Activated effector memory CD4-positive, alpha-beta T cell treated with Interleukin-2 at 50 U/mL for 16 hours (primary cell): ENCODE measurements at places on chromosomes 4 and X.

DNA sequence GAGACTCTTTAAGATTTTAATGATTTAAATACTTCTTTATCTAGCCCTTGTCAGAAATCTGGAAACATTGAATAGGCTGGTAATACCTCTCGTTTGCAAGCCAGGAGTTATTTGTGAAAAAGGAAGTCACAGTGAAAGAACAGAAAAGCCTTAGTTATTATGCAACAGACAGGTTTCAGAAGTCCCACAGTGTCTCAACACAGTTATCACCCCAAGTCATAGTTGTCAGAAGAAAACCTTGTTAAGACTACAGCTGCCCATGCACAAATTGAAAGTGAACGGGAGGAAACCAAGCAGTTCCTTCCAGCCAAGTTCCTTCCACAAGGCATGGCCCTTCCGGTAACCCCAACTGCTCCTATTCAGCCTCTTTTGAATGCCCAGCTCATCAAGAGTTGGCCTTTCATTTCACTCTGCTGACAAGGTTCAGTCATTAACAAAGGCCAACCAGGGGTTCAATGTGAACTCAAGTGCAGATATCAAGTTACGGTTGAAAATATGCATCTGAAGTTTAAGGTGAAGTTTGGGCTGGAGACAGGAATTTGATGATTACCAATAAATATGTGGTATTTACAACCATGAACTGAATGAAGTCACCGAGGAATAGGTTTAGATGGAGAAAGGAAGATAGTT, 15.6 kb downstream of the ALPK1 start:
- DNase-seq: no peak

DNA sequence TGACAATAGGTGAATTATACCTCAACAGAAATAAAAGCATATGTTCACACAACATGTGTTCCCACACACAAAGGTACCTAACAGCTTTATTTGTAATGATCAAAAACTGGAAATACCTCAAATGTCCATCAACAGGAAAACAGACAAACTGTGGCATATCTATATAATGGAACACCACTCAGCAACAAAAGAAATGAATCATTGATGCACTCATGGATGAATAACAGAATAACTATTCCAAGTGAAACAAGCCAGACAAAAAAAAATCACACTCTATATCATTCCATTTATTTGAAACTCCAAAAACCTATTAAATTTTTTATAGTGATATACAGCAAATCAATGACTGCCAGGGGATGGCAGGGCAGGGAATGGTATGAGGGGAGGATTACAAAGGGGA, 148.1 kb downstream of the PLS3 start:
- DNase-seq: no peak

DNA sequence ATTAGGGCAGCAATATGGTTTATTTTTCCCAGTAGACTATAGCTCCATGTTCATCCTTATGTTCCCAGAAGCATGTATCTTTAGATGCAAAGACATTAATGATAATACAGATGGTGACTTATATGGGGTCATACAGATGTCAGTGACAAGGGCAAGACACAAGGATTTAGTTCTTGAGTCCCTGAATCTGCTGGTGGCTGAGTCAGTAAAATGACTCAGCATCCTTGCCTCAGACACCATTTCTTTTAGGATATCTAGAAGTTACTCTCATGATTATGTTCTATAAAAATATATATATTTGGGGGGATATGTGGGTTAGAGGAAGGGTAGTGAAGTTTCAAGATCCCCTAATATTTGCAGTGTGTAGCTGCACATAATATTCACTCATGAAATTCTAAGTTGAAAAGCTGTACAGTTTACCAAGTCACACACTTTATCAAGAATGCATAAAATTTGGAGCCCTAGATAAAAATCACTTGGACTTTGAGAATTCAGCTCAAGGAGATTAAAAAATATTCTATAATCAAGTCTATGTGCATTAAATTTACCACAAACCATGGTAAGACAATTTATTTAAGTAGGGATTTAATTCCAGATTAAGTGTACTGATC, 101.9 kb downstream of the LNX1 start:
- DNase-seq: no peak

DNA sequence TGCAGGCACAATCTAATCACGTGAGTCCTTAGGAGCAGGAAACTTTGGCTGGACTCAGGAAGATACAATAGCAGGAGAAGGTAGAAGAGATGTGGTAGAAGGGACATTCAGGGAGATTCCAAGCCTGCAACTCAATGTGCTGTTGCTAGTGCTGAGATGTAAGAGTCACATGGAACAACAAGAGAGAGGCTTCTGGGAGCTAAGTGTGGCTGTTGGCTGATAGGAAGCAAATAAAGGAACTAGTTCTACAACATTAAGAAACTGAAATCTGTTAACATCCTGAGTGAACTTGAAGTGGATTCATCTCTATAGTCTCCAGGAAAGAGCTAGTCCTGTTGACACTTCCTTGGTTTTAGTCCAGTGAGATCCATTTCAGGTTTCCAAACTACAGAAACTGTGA, 1207.4 kb downstream of the ADGRL3 start:
- DNase-seq: no peak

GRCh38 chr4:136784326-136784725, 748.0 kb downstream of the PCDH18 start:
- no peak for DNase-seq

GRCh38 chrX:152601848-152602616, 35.7 kb upstream of the GABRQ start:
- DNase-seq: no peak

- no peak for DNase-seq
These were observed 117.7 kb downstream of the CRLF2 start for GRCh38 chrX:1094566-1095333.

- DNase-seq: no peak
These were observed 664.2 kb downstream of the ADGRL3 start for GRCh38 chr4:61864286-61864685.

DNA sequence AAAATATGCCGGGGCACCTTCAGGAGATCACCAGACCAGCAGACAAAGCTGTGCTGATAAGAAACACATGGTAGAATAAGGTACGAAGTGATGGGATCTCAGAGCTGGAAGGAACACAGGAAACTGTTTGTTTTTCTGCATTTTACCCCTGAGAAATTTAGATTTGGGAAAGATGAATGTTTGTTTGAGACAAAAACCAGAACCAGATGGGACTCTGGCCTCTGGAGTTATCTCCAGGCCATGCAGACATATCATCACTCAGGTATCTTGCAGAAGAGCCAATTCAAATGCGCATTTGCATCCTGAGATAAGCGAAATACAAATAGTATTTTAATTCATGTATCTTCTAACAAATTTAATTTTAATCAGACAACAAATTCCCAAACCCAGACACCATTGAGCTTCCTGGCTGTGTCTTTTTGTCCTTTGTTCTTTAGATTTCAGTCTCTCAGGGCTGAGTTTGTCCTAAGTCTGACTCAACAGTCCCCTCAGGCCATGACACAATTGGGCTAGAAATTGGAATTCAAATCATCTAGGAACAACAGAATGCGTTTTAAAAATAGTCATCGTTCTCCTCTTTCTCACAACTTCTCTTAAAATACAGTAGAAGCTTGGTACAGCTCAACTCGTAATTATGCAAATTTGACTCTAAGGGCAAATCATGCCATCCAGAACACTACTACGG, 159.0 kb downstream of the PACRGL start:
- no peak for DNase-seq

DNA sequence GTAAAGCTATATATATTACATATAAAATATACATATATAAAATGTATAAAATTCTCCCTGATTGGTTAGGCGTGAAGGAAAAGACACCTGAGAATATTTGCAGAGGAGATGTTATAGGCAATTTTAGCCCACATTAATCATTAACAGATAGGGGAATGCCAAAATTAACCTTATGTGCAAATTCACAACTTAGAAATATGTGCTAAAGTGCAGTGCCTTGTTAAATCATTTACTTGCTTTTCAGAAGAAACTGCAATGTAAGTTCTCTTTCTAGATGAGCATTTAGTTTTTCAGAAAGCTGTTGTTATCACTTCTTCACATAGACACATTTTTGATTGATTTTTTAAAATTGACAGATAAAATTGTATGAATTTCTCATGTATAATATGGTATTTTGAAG, 5.6 kb downstream of the TASL start:
- no peak for DNase-seq

DNA sequence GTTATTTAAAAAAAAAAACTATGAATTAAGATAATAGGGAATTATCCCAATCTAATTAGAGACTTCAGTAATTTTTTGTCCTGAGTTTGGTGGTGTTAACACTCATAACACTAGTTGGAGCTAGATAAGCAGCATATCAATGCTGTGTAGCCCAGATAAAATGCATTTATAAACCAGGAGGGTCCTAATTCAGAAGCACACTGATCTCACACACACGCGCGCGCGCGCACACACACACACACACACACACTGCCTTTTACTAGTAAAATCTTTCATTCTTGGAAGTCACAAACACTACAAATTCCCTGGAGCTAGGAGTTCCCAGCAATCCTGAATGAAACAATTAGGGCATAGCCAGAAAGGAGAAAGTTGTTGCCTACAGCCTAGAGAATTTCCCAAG, 3.2 kb downstream of the UNC5C start:
- DNase-seq: no peak

DNA sequence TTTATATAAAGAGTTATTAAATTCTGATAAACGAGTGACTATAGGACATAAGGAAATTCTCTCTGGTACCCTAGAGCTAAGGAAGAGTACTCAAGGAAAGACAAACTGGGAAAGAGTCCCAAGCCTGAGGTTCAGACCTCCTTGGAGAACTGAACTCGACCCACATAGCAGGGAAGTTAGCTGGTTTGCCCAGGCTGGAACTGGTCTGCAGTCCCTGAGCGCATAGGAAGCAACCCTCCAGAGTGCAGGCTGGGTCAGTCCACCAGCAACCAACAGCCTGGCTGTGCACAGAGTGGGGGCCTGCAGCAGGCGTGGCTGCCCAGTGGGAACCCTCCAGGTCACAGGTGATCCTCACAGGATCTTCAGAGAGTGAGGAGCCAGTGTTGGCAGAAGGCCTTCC, 114.1 kb downstream of the SOWAHB start:
- no peak for DNase-seq

GRCh38 chrX:118654331-118654730, 73.1 kb upstream of the IL13RA1 start:
- no peak for DNase-seq

- no peak for DNase-seq
These were observed 57.6 kb downstream of the DOCK11 start for GRCh38 chrX:118553042-118553710.

DNA sequence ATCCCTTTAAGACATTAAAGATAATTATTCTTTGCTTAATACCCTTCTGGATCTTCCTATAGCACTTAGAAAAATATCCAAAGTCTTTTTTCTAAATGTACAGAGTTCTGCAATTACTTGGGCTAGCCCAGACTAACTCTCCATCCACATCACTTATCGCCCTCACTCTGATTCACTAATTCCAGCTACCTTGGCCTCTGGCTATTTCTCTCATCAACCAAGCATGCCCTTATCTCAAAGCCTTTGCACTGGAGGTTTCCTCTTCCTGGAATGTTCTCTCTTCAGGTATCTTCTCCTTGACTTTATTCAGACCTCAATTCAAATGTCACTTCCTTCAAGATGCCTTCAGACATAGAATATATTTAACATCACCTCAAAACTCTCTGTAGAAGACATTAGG, 345.1 kb upstream of the SMIM31 start:
- DNase-seq: no peak

DNA sequence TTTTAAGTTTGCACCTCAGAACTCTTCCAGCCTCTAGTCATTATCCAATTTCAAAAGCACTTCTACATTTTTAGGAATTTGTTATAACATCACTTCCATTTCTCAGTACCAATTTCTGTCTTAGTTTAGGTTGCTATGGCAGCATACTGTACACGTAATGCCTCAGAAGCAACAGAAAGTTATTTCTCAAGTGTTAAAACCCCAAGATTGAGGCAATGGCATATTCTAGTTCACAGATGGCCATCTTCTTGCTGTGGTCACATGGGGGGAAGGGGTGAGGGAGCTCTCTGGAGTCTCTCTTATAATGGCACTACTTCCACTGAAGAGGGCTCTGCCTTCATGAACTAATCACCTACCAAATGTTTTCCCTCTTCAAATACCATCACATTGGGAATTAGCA, 220.3 kb upstream of the CTSO start:
- no peak for DNase-seq

GRCh38 chrX:46627711-46628419, 54.3 kb downstream of the CHST7 start:
- no peak for DNase-seq

- no peak for DNase-seq
These were observed 520.2 kb downstream of the RAB28 start for GRCh38 chr4:12963912-12964311.

GRCh38 chr4:15656038-15656470, 897 bp upstream of the FBXL5 start:
- no peak for DNase-seq

DNA sequence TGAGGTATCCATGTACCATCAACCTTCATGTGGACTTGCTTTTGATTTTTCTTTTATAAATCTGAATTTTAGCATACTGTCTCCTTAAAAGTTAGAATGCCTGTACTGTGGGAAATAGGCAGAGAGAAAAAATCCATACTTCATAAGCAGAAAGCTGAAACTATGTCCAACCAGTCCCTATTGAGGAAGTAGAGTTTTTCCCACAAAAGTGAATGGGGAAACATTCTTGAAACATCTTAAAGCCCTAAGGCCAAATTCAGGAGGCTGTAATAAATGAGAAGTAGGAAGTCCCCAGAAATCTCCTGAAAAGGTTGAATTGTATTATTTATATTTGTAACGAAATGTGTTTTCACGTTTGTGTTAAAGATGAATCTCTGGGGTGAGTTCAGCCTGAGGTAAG, 56.3 kb downstream of the ENOX2 start:
- DNase-seq: no peak

DNA sequence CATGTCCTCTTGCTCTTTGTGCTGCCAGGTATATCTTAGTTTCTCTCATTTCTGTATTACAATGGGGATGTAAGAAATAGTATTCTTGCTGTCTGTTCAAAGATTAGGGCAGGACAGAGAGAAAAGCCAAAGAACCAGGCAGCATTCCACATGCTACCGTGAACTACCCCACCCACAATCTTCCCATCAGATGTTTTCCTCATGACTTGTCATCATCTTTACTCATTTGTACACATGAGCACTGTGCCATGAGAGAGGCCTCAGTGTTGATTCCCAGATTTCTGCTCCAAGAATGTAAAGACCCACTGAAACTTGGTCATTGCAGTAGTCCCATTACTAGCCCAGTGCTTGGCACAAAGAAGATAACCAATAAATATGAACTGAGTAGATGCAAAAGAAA, 354.6 kb upstream of the RASGEF1B start:
- no peak for DNase-seq

GRCh38 chrX:41293269-41293668, 40.7 kb upstream of the DDX3X start:
- no peak for DNase-seq

GRCh38 chr4:19030536-19030935, 1009.0 kb upstream of the LCORL start:
- no peak for DNase-seq

GRCh38 chrX:107755721-107756120, 19.9 kb downstream of the TSC22D3 start:
- no peak for DNase-seq

GRCh38 chr4:150141756-150142155, 63.5 kb downstream of the DCLK2 start:
- DNase-seq: no peak
